ENCODE measurements at places on chromosomes 3 and 15. TPM values are rescaled to one million over a fixed set of nuclear protein-coding genes. Genes with fewer than 3 reads are reported as not detected.

KCNH8 gene
- not detected for total RNA-seq

MOBP gene
- 0.16 TPM for total RNA-seq

KLHL40 gene
- not detected for total RNA-seq

MUC20 gene
- total RNA-seq, result 0.38 TPM

IL1RAP gene
- total RNA-seq, result 5.7 TPM

AADAC gene
- 15.8 TPM for total RNA-seq

SNX22 gene
- 0.81 TPM for total RNA-seq

IQCF5 gene
- total RNA-seq, result not detected

CPA3 gene
- not detected for total RNA-seq

FMN1 gene
- 0.38 TPM for total RNA-seq

PLSCR5 gene
- not detected for total RNA-seq

GOLGA6A gene
- 0.07 TPM for total RNA-seq

MITF gene
- total RNA-seq, result 7.9 TPM

SNX1 gene
- total RNA-seq, result 78.7 TPM

DNAH12 gene
- total RNA-seq, result 0.02 TPM
